RPMI8226 (cell line): ENCODE measurements at places on chromosomes 3 and 15.

DNA sequence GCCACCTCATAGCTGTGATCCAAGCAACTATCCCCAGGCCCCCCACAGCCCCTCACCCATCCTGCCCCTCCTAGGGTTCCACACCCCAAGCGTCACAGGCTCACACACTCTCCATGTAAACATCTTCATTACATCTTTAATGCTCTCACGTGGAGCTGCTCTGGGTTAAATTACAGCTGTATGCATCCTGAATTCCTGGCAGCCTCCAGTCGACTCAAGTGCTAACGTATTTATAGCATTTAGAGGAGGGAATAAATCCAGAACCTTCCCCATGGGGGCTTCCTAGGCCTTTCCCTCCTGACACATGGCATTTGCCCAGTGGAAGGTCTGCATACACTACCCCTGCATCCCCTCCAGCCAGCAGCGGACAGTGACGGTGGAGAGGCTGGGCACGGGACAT, 9.6 kb downstream of the C3orf18 start:
- DNase-seq, result no peak

DNA sequence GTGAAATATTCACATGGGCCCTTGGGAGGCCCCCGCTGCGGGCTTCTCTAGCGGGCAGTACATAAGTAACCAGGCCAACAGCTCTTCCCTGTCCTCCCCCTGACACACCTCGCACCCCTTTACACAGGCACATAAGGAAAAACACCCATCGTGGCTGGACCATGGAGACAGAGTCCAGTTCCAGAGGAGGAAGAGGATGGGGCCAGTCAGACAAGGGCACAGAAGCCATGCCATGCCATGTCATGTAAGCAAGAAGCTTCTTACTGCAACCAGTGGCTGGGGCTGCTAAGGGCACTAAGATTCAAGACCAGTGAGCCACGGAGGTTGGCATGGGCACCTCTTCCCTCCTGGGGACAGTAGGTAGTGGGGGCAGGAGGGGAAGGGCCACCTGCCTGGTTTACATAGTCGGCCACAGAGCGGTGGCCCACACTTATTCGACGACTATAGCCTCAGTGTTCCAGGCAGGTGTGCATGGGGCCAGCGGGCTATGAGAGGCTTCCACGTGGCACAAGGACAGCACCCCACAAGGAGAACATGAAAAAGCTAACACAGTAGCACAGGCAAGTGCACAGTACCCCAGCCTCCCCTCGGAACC, 5.7 kb upstream of the CYP11A1 start:
- DNase-seq, result no peak

DNA sequence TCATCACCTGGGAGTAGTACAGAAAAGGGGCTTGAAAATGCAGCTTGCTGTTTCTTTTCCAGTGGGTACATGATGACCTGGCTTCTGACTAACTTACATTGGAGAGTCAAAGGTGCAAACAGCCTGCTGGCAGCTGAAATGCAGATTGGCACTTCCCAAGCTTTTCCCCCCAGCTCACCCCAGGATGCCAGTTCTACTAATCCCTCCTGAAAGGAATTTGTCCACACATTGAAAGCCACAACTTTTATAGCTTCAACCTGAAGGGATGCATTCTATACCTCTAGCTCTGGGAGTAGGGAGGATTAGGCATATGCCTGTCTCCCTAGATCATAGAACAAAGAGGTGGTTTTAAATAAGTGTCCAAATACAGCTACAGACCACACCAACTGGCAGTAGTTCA, 281.7 kb downstream of the EFHB start:
- no peak for DNase-seq

DNA sequence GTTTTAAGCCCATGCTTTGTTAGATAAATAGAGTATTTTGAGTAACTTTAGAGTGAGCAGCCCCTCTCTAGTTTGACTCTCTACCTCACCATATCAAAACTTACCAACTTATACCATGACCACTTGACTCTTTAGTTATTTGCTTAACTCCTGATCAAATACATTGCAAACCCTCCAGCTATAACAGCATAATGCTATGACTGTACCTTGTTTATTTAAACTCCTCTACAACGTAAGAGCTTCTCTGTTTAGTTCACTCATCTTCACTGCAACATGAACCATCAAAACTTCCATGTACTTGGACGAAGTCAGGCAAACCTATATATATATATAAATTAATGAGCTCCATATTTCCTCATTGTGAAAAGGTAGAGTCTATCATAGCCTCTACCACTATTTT, 218.2 kb downstream of the DPH6 start:
- no peak for DNase-seq

GRCh38 chr3:171379281-171379680, 80.9 kb downstream of the TNIK start:
- DNase-seq, result no peak

DNA sequence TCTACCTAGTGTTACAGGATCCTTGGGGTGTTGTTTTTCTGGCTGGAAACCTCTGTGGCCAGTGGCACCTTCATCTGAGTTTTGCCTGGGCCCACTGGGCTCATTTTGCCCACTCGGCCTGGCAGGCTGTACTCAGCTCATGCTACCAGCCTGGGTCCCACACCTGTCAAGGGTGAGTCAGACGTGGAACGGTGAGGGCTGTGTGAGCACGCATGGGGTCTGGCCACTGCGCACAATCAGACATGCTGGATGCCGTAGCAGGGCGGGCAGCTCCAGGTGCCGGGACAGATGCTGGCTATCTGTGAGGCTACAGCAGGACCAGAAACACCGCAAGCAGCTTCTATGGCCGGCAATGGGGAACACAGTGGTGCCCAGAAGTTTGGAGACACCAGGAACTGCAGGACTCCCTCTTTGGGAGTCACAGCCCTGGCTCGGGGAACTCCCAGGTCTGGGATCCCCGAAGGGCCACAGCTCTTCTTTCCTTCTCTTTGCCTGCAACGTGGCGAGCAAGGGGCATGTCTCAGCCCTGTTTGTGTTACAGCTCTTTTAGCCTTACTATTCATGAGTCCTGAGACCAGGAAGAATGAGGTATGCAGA, 35.9 kb upstream of the DNAJC13 start:
- DNase-seq, result no peak

- no peak for DNase-seq
Observed at GRCh38 chr15:52083603-52084002, 29.0 kb downstream of the BCL2L10 start.

DNA sequence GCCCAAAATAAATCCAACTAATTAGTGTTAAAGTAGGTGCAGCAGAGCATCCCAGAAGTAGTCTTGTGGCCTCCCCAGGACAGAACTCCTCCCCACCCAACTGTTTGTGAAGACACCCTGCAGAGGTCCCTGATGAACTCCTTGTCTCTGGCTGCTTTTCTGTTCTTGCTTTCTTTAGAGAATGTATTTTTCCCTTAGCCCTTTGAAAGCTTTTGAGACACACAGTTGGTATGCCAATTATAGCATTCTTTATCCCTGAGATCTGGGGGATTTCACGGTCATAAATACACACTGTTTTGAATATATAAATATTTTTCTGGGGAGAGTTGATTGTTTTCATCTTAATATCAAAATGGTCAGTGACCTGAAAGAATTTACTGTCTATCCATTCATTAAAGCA, 9.8 kb downstream of the TFG start:
- no peak for DNase-seq

DNA sequence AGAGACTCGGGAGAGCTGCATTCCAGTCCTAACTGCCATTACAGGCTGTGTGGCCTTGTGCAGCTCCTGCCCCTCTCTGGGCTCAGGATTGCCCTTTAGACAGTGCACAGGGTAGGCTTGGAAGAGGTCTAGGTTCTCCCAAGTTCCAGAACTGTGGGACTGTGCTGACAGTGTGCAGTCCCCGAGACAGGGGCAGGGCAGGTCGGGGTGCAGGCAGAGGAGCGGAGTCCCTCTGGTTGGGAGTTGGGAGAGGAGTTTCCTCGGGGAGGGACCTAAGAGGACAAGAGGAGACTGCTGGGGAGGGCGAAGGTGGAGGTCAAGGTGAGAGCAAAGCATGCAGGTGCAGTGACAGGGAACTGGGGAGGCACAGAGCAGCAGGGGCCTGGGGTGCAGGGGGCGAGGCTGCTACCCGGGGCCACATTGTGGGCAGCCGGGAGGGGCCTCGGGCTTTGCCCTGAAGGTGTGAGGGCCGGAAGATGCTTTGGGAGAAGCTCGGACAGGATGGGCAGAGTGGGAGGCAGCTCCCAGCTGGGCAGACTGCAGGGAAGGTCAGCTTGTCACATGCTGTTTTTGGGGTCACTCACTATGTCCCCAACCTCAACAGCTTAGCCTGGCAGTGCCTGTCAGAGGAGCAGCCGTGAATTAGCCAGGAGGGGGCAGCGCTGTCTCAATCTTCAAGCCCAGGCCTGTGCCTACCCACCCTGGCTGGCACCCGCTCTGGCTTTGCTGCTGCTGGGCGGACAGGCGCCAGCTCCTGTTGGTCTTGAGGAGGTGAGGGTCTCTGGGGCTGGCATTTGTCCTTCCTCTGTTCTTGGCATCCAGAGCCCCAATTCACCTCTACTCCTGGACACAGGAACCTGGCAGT, 15.4 kb upstream of the CSPG4 start:
- peak; percentile 79 for DNase-seq

- no peak for DNase-seq
Observed at GRCh38 chr3:59831394-59831793, 781.6 kb upstream of the CFAP20DC start.

GRCh38 chr15:38667890-38668850, 103.6 kb upstream of the RASGRP1 start:
- no peak for DNase-seq

DNA sequence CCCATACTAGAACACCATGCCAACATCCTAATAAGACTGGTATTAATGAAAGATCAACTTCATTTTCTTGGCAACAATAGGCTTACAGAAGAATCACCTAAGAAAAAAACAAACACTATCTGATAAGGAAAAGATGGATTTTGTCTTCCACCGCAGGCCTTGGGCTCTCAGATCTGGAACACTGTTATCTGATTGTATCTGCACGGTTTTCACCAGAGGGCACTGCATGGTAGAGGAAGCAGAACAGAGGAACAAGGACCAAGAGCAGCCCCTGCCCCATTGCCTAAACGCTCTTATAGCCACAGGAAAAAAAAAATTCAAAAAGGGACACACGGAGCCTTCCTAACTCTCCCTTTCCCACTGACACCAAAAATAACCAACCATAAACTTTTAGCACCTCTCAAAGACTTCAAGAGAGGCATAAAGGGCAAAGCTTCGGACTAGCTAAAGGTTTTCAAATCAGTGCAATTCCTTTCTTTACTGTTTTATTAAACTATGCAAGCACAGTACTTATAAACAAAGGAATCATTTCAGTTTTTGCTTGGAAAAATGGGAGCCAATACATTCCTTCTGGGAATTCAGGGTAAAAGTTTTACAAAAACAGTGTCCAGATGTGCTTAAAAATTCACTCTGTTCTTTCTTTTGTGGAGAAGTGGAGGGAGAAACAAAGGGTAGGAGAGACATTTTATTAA, 23.3 kb downstream of the IL17RD start:
- no peak for DNase-seq

GRCh38 chr3:132517311-132517710, 79.8 kb upstream of the ACKR4 start:
- no peak for DNase-seq

- DNase-seq, result no peak
Observed at GRCh38 chr3:27533718-27534573, 49.8 kb upstream of the SLC4A7 start.

GRCh38 chr3:188518835-188519452, 365.0 kb downstream of the LPP start:
- no peak for DNase-seq

DNA sequence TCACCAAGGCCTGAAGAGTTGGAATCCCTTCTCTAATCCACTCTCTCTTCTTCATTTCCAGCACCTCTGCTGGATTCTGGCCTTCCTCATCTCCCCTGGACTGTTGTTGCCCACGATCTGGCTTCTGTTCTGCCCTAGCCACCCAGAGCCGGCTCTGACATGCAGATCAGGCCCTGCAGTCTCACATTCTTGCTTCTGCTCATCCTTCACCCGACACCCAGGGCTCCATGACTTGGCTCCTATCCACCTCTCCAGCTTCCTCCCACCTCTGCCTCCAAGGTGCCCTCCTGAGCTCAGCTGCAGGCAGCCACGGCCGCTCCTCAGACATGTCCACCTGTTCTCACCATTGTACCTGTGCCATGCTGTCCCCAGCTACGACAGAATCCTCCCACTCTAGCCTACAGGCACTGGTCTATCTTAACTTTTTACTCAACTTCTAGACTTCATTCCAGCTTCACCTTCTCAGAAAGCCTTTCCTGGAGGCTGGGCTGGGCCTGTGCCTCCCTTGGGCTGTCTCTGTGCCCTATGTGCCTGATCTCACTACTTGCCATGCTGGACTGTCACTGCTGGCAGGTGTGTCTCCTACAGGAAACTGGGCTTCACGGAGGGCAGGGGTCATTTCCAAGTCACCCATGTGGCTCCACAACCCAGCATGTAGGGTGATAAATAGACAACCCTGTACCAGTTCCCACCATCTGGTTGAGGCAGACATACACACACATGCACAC, 16.0 kb upstream of the TBC1D21 start:
- no peak for DNase-seq

GRCh38 chr3:173395412-173396181, 1.9 kb upstream of the NLGN1 start:
- peak; percentile 64 for DNase-seq

DNA sequence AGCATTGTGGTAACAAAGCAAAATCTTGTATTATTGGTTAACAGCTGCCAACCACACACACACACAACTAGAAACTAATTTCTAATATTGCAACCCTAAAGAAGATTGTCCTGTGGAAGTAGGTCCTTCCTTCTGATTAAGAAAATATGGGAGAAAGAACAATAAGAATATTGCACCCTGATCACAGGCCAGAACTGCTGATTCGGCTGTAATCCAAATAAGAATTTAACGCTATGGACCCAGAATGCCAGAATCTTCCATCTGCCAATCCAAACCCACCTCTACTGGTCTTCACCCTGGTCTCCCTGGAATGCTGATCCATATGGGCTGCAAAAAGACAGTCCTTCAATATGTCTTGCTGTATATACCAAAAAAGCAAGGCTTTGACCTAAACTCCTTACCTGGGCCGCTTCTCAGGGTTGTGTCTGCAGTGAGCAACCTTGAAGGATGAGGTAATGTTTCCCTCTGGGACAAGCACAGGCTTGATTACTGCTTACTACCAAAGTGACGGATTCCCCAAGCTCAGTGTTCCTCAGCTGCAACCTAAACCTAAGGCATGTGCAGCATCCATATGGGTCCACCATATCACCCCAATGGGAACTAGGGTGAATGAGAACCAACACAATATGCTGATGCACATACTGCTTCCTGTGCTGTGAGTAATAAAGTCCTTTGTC, 8.0 kb downstream of the CCDC14 start:
- no peak for DNase-seq

GRCh38 chr15:91548549-91548948, 305.0 kb upstream of the SLCO3A1 start:
- DNase-seq, result no peak

- peak; percentile 60 for DNase-seq
Observed at GRCh38 chr3:94004301-94004910, 24.0 kb downstream of the STX19 start.
